ENCODE measurements at places on chromosomes 1 and 21. TPM values are rescaled to one million over a fixed set of nuclear protein-coding genes. Genes with fewer than 3 reads are reported as not detected.

GRCh38 chr1:177278626-177279390 is 108.0 kb downstream of the BRINP2 start:
- no peak for DNase-seq

GRCh38 chr1:19311503-19311930 is 427 bp downstream of the AKR7A2 start:
- no peak for DNase-seq

The PYCR2 gene
- total RNA-seq, result 20.1 TPM

GRCh38 chr1:12544992-12545391 is 73.0 kb downstream of the DHRS3 start:
- DNase-seq, result no peak

DNA sequence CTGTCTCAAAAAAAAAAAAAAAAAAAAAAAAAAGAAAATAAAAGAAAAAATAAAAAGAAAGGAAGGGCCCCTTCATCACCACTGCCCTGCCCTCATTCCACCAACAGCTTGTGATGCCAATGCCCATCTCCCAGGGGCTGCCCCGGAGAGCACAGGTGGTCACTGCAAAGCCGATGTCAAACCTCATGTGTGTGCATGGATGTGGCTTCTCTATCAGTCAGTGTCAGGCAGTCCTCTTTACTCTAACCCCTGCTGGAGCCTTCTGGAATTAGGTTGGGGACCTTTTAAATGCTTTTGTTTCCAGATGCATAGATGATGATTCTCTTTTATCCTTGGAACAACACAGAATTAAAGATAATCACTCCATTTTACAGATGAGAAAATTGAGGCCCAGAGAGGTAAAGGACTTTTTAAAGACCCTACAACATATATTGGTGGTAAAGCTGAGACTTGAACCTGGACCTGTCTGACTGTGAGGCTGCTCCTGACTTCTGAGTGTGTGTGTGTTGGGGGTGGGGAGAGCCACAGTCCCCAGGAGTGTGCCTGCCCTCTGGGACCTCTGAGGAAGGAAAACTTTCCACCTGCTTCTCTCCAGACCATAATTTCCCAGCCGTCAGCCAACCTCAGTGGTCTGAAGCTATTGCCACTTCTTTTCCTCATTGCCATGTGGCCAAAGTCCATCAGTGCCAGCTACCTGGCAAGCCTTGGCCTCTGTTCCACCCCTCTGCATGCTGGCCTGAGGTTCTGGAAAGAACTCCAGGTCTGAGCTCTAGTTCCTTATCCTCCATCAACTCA is 3.0 kb upstream of the TMEM54 start:
- peak; percentile 87 for DNase-seq

DNA sequence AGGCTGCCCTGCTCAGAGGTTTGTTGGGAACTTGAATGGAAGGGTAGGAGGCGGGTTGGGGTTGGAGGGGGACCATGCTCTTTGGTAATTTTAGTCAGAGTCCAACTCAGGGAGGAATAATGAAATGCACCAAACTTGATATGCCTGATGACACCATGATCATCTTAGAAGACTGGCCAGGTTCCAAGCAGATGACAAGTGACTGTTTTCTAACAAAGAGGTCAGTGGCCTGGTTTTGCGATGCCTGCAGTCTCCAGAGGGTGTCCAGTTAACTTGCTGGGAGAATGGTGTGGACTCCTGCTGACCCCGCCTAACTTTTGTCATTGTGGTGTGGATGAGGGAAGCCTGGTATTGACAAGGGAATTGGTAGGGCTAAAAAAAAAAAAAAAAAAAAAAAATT is 12.4 kb downstream of the VANGL1 start:
- no peak for DNase-seq

GRCh38 chr1:179082333-179082998 is 596 bp downstream of the TOR3A start:
- peak; percentile 64 for DNase-seq

- DNase-seq, result no peak
These were observed 373.5 kb downstream of the RRAGC start for GRCh38 chr1:38486085-38486484.

GRCh38 chr1:36486439-36487335 is 4.0 kb upstream of the CSF3R start:
- DNase-seq, result peak; percentile 88

DNA sequence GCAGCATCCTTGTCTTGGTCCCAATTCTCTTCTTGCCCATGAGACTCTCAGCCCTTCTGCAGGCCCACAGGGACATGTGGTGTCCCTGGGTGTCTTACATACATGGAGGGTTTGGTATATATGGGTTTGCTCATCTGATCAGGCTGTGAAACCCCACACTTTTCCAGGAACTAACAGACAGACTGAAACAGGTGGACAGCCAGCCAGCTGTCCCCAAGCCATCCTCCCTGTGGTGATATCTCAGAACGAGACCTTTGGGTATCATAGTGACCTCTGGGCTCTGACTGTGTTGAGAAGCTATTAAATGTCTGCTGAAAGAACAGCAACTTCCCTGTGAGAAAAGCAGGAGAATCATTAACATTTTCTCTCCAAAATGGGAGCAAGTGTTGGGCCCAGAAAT is 115.5 kb upstream of the PAXBP1 start:
- DNase-seq, result no peak

DNA sequence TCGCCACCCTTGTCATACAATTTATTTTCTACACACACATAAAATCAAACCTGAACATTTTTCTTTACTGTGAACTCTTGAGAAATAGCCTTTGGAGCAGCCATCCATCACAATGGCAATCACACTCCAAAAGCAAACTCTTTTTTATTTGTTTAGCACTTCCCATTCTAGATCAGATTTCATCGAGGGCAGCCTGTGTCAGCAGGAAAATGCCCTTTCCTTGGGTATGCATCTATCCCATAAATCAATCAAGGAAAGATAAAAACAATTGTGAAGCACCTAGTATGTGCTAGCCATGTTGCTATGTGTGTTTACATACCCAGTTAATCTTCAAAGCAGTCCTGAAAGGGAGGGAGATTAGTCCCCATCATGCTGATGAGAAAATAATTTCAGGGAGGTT is 484.1 kb upstream of the USP24 start:
- no peak for DNase-seq

DNA sequence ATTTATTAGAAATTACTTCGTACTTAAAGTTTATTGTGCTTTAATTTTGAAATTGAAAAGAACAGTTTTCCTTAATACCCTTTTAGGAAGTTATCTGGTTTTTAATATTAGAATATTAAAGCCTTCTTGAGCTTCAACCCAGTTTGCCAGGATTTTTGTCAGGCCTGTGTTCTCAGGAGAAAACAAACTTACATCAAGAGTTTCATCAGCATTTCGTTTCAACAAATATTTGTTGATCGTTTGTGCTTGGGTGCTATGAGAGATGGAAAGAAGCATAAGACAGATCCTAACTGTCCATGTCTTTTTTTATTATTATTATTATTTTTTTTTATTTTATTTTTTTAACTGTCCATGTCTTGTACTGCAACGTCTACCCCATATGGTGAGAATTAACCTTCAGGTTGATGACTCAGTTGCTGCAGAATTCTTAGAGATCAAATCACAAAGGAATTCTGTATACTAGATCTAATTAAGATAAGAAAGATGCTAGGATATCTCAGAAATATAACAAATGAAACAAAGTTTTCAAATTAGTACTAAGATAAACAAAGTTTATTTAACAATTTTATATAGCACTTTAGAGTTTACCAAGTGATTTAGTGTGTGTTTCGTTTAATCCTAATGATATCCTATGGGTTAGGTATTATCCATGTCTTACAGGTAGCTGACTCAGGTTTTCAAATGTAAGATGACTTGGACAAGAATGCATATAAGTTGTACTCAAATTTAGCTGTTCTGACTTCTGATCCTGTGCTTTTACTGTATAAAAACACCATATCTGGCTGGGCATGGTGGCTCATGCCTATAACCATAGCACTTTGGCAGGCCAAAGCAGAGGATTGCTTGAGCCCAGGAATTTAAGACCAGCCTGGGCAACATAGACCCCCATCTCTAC is 14.3 kb downstream of the FBXO28 start:
- DNase-seq, result no peak

- no peak for DNase-seq
These were observed 84.2 kb downstream of the NDUFS5 start for GRCh38 chr1:39110325-39110851.

- DNase-seq, result no peak
These were observed 3.8 kb downstream of the DVL1 start for GRCh38 chr1:1345384-1345783.

GRCh38 chr21:42063191-42063570 is 7.9 kb upstream of the UMODL1 start:
- DNase-seq, result peak; percentile 48

DNA sequence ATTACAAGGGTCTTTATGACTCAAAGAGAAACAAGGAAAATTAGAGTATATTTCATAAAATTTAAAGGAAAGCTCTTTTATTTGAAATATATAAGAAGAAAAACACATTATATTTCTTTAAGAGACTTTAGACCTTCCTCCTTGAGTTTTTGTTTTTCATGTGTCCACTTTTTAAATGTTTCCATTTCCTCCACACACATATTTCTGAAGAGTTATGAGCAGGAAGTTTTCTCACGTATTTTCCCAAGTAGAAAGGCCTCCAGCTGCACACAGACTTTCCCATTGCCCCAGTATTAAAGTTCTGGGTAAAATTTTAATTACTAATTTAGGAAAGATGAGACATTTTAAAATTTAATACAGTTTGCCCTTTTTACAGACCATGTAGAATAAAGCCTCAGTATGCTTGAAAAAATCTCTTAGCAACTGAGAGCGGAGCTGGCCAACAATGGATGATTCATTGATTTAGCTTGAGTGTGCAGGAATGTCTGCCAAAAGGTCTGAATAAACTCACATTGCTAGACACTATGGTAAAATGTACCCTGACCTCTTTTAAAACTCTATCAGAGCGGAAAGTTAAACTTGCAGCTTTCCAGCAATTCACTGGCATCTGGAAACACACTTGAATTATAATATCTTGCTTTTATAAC is 57.9 kb downstream of the DDAH1 start:
- DNase-seq, result peak; percentile 92

DNA sequence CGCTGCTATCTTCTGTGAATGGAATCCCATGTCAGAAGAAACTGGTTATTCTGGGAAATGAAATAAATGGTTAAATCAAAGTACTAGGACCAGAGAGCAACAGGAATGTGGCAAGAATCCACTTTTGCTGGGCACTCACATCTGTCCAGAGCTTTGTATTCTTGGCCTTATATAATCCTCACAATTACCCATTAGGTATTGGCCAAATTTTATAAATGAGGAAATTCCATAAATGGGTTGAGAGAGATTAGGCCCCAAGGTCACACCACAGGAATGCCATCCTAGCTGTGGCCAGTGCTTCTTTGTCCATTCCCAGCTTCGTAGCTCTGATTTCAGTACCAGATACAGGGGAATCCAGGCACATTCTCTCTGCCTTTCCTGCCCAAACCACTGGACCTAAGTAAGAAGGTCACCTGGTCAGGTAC is 76.1 kb upstream of the HOOK1 start:
- DNase-seq, result no peak

The RNU1-4 gene
- total RNA-seq, result under 0.01 TPM

Measured in stomach (tissue), 19 donors.